ENCODE measurements at places on chromosomes 11 and 22. TPM values are rescaled to one million over a fixed set of nuclear protein-coding genes. Genes with fewer than 3 reads are reported as not detected.

DNA sequence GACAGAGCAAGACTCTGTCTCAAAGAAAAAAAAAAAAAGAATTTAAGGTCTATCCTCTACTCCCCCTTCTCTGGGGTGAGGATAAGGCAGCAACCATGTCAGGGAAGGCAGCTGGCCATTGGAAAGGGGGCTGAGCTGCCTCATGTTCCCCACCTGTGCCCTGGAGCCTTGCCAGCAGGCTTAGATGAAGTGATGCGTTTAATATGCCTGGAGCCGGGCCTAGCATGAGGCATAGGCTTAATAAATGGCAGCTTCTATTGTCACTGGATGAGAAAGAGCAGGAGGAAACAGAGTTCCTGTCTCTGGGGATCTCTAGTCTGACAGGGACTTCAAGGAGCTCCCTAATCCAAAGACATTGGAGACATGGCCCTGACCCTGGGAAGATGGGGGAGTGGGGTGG is 3.2 kb upstream of the KCNE3 start:
- no peak for DNase-seq

DNA sequence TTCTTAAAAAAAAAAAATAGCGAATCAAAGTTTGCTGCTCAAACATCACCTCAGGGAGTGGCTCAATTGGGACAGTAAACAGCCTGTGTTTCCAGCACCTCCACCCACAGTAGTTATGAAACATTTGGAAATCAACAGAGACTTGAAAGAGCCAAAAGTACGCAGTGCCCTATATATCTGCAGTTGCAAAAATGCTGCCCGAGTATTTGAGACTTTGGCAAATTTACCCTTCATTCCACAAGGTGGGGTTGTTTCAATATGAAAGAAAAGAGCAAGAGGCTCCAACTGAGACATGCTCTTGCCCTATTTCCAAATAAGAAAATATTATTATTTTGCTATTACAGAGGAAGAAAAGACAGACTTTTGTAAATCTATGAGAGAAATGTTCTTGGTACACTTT is 851.1 kb upstream of the RAG2 start:
- DNase-seq, result no peak

Gene RIN1
- 4.3 TPM for total RNA-seq

Gene SEZ6L
- 1.7 TPM for total RNA-seq

Gene RPL3
- 2,333 TPM for total RNA-seq

DNA sequence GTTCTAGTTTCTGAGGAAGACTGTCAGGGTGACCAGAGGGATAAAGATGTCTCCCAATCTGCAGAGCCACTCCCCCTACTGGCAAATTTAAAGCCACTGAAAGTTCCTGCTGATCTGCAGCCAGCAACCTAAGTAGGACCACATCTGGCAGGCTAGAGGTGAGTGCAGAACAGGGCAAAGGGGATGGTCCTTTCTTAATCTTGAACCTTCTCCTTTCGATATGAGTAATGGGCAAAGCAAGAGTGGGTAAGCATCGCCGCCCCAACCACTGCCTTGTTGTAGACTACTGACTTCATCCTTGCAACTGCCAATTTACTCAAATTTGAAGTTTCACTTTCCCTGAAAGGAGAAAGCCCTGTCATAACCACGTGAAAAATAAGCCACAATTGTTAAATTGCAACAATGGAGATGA is 30.7 kb downstream of the SCUBE2 start:
- DNase-seq, result no peak

GRCh38 chr11:70109006-70109405 is 30.9 kb downstream of the ANO1 start:
- no peak for DNase-seq

GRCh38 chr11:120663142-120663541 is 151.6 kb downstream of the GRIK4 start:
- no peak for DNase-seq

DNA sequence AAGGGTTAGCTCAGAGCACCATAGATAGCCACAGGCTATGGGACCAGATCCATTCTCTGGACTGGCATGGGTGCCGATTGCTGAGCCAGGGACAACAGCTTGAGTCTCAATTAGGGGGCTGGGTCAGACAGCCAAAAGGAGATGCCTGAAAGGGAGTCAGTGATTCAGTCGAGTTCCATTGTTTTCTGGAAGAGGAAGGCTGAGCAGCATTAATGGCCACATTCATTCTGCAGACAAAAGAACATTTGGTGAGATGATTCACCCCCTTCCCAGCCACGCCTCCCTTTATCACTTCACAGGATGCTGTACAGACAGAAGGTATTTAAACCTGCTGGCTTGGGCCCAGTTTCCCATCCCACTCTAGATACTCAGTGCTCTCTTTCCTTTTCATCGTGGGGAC is 131.9 kb downstream of the ADAMTS15 start:
- no peak for DNase-seq

GRCh38 chr11:24233041-24233440 is 263.8 kb upstream of the LUZP2 start:
- DNase-seq, result no peak

DNA sequence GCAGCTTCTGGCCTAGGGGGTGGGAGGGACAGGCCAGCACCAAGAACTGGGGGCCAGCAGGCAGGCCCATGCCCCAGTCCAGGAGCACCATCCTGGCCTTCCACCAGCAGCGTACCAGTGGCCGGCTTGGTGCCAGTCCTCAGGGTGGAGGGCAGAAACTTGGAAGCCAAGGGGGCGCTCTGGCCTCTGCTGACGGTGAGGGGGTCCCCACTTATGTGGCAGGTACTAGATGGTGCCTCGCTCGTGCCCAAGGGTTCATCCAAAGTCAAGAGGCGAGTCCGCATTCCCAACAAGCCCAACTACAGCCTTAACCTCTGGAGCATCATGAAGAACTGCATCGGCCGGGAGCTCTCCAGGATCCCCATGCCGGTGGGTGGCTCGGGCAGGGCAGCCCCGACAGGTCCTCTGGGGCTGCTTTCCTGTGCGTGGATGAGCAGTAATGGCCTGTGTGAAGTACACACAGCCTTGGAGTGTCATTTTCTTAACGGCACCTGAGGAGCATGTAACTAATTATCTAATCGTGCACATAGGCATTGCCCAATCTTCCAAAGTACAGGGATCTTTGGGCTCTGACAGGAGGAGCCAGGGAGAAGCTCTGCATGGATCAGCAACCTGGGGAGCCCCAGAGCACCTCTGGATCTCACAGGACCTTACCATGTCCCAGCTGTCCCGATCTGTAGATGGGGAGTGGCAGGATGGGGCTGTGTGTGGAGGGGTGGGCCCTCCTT is 79.1 kb downstream of the MORC2 start:
- DNase-seq, result no peak

Gene ALDH3B1
- 0.23 TPM for total RNA-seq

DNA sequence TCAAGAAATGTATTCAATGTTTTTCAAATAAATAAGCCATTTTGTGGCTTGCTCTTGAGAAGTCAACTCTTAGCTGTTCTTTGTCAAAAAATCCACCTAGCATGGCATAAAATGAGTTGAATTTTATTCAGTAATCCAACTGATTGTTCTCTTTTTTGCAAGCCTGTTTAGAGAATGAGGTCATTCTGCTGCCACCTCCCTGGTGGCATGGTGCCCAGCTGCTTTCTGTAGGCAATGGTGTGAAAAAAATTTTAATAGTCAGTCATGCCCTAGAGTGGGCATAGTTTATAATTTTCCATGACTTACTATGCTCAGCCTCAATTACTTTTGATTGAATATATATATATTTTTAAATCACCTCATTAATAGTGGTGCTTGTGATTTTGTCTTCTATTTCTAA is 177.2 kb downstream of the INSC start:
- DNase-seq, result no peak

Gene SCT
- not detected for total RNA-seq

GRCh38 chr22:32354360-32355351 is 3.0 kb upstream of the RFPL3 start:
- DNase-seq, result no peak

DNA sequence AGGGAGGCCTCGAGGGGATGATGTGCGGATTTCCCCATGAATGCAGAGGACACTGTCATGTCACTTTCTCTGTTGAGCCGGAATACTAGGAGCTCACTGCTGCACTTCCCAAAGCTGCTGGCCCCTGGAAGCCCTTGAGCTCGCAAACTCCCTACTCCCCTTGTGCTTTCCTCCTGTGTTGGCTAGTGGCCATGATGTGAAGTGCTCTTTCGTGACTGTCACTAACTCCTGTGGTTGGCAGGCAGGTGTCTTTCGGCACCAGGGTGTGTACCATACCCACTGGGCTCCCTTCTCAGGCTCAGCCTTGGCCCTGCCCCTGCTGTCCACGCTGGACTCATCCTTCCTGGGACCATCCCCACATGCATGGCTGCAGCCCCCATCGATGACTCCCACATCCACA is 86.2 kb downstream of the BTBD10 start:
- DNase-seq, result no peak

GRCh38 chr11:42555190-42555589 is 756.6 kb upstream of the API5 start:
- no peak for DNase-seq

- DNase-seq, result no peak
Observed at GRCh38 chr11:86464509-86465221, 90.0 kb downstream of the CCDC81 start.

Gene MAPK8IP2
- 30.4 TPM for total RNA-seq

GRCh38 chr11:87368151-87368550 is 330.4 kb downstream of the TMEM135 start:
- no peak for DNase-seq

GRCh38 chr11:60957188-60957587 is 5.2 kb upstream of the SLC15A3 start:
- DNase-seq, result no peak

Gene DUSP8
- 10.1 TPM for total RNA-seq

- DNase-seq, result peak; percentile 44
Observed at GRCh38 chr22:50696799-50697561, 24.4 kb downstream of the SHANK3 start.

DNA sequence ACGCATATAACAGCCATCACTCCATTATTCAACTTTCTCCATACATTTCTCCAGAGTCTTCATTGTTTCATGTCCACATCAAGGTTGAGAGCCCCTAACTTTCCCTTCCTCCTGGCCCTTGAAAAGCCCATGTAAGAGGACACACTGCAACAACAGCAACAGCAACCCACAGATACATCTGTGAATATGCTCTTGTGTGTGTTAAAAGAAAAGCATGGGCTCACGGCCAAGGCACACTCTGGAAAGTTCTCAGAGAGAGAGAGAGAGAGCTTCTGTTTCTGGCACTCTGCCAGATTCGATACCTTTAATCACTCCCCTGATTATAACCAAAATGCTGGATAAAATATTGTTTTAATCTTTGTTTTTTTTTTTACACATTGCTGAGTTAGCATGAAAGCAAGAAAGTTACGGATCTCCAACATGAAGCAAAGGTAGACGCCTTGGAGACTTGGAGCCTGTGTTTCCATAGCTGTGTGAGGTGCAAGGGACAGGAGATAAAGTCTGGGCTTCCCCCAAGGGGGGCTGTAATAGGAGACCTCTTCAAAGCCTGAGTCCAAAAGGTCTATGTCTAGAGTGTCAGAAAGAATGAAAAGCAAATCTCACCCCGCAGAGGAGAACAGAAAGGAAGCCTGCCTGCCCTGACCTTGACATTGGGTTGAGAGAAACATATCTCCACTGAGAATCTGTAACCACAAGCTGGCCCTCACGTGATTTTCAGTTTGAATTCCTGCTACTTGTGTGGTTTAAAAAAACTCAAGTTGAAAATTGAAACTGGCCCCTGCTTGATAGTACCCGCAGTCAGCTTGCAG is 33.7 kb upstream of the MPPED1 start:
- no peak for DNase-seq

Gene MS4A6A
- total RNA-seq, result not detected

- DNase-seq, result no peak
Observed at GRCh38 chr11:9834291-9834690, 170.4 kb downstream of the SWAP70 start.

DNA sequence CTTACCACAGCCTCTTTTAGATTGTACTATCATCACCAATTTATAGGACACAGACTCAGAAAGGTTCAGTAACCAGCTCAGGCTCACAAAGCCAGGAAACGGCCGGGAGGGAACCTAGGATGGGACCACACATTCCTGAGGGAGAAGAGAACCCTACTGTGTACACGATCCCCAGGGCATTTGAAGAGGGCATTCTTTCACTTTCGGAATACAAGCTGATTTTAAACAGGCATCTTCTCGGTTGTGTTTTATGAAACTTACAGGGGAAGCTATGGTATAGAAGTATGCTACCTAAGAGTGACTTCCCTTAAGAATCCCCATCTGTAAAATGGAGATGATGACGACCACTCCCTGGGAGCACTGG is 19.0 kb downstream of the SMCO4 start:
- DNase-seq, result no peak

GRCh38 chr22:33389936-33390335 is 331.8 kb upstream of the SYN3 start:
- DNase-seq, result no peak

GRCh38 chr11:19560156-19560555 is 152.5 kb upstream of the NAV2 start:
- DNase-seq, result no peak

- DNase-seq, result peak; percentile 48
Observed at GRCh38 chr11:73323464-73323863, 15.4 kb downstream of the ARHGEF17 start.

GRCh38 chr11:4455419-4455818 is 6.3 kb downstream of the OR52K2 start:
- no peak for DNase-seq

- no peak for DNase-seq
Observed at GRCh38 chr11:98277251-98277912, 743.4 kb upstream of the CNTN5 start.

Gene NFAM1
- total RNA-seq, result 0.07 TPM

DNA sequence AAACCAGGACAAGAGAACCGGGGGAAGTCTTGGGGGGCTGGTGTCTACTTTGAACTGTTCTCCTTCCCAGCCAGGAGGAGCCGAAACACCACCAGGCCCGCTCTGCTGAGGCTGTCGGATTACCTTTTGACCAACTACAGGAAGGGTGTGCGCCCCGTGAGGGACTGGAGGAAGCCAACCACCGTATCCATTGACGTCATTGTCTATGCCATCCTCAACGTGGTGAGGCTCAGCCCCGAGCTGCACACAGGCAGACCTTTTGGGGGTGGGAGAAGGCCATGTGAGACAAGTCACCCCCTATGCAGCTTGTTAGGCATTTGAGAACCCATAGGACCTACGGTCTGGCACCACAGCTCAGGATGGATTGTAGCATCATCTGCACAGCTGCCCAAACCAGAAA is 2.8 kb downstream of the HTR3A start:
- DNase-seq, result no peak

- DNase-seq, result no peak
Observed at GRCh38 chr11:71568704-71569349, 3.5 kb downstream of the KRTAP5-10 start.

Gene AQP11
- 2.1 TPM for total RNA-seq

Gene MUC2
- total RNA-seq, result not detected

Measured in neural crest cell (in vitro differentiated cells).